ENCODE measurements at places on chromosomes 11 and 22.

DNA sequence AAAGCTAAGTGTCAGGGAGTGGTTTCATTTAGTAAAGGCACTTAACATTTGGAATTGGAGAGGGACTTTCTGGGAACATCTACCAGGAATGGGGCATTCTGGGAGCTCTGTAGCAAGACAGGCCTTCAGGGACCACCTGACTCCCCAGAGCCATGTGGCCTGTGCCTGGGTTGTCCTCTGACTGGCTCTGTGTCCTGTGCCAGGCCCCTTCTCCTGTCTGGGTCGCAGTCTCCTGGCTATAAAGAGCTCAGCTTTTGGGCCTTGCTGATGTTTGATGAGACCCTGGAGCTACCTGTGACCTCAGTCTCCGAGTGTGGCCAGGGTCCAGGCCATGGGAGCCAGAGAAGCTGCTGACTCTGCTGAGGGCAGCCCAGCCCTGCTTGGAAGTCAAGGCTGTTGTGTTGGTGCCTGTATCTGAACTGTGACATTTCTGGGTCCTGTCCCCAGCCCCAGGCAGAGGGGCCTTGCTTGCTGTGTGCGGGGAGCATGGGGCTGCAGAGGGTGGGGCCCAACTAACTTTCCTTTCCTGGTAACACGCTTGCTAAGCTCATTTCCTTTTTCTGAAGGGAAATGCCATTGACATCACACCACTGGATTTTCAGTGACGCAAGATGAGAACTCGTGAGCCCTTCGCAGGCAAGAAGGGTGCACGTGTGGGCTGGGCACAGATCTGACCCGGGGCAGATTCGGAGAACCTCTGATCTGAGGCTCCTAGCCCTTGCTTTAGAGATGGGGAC, 41.3 kb downstream of the LRRC32 start:
- H3K4me1 ChIP-seq: no peaks in the 10 kb centered on the region
- H3K4me3 ChIP-seq: no peak overlapping the region
- no peak overlapping the region for H3K27ac ChIP-seq
- H3K27me3 ChIP-seq: no peaks in the 10 kb centered on the region
- no peaks in the 10 kb centered on the region for H3K36me3 ChIP-seq

- no peak overlapping the region for H3K27ac ChIP-seq
- H3K27me3 ChIP-seq: no peaks in the 10 kb centered on the region
- DNase-seq: no peak
- H3K4me1 ChIP-seq: peaks cover 1% of the 10 kb centered on the region
Measured at GRCh38 chr22:39179401-39179827, 26.9 kb upstream of the CBX7 start.

GRCh38 chr22:27193215-27193614, 535.8 kb downstream of the MIAT start:
- DNase-seq: no peak
- H3K27me3 ChIP-seq: no peaks in the 10 kb centered on the region
- no peaks in the 10 kb centered on the region for H3K36me3 ChIP-seq
- H3K27ac ChIP-seq: no peak overlapping the region
- H3K4me3 ChIP-seq: no peak overlapping the region

DNA sequence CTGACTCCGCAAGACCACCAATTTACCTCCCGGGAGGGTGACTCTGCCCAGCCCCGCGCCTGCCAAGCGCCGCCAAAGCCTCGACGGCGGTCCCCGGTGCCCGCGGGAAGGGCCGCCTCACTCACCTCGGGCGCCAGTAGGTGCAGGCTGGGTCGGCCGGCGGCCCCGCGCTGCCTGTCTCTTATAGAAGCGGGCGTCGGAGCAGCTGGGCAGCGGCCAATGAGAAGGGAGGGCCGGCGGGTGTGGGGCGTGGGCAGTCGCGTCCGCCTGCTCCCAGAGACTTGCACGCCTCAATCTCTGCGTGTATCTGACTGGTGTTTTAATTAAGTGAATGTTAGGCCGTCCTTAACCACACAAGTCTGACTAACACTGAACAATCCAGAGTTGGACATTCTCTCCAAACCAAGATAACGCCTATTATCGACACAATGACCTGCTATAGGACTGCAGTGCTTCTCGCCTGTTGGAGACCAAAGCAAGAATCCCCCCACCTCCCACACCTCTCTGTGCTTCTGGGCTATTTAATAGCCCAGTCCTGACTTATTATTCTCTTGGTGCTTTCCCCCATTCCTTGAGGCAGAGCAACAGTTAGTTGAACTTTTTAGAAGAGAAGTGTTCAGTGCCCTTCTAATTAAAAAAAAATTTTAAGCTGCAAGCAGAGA, at the start of gene TPH1:
Gene TPH1 (minus strand): TSS at position 154 of the 662 bp plus-strand sequence. CDS start 5,507 bp downstream, outside the sequence.
- no peaks in the 10 kb centered on the region for H3K36me3 ChIP-seq
- peak; percentile 78 for DNase-seq
- H3K27me3 ChIP-seq: no peaks in the 10 kb centered on the region
- no peaks in the 10 kb centered on the region for H3K4me1 ChIP-seq
- H3K4me3 ChIP-seq: no peak within 1 kb of the TSS
- no peak within 1 kb of the TSS for H3K27ac ChIP-seq

- H3K36me3 ChIP-seq: no peaks in the 10 kb centered on the region
- no peak overlapping the region for H3K27ac ChIP-seq
- no peaks in the 10 kb centered on the region for H3K27me3 ChIP-seq
- no peaks in the 10 kb centered on the region for H3K4me1 ChIP-seq
- H3K4me3 ChIP-seq: no peak overlapping the region
Measured at GRCh38 chr11:132312161-132312560, 941.7 kb downstream of the NTM start.

GRCh38 chr11:12502046-12502445, 124.7 kb downstream of the PARVA start:
- H3K4me3 ChIP-seq: no peak overlapping the region
- no peaks in the 10 kb centered on the region for H3K36me3 ChIP-seq
- no peaks in the 10 kb centered on the region for H3K4me1 ChIP-seq
- no peaks in the 10 kb centered on the region for H3K27me3 ChIP-seq
- no peak for DNase-seq

DNA sequence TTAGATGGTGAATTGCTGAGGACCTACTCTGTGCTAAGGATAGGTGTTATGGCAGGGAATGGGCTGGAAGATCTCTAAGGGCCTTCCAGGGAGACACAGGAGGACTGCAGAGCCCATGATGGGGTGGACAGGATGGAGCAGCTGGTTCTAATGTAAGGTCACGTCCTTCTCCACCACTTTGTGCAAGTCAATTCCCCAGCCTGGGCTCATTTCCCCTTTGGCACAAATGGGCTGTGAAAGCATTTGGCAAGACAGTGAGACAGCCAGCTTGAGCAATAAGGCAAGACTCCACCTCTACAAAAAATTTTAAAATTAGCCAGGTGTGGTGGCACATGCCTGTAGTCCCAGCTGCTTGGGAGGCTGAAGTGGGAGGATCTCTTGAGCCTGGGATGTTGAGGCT, 81.4 kb upstream of the THY1 start:
- H3K4me3 ChIP-seq: no peak overlapping the region
- H3K4me1 ChIP-seq: no peaks in the 10 kb centered on the region
- no peak overlapping the region for H3K27ac ChIP-seq
- H3K36me3 ChIP-seq: no peaks in the 10 kb centered on the region
- no peak for DNase-seq

GRCh38 chr11:47410370-47411264, 2.2 kb downstream of the SLC39A13 start:
- no peak for DNase-seq
- H3K4me3 ChIP-seq: no peak overlapping the region
- H3K27me3 ChIP-seq: no peaks in the 10 kb centered on the region

GRCh38 chr22:43531651-43532050, 119.8 kb downstream of the MPPED1 start:
- DNase-seq: no peak
- no peak overlapping the region for H3K27ac ChIP-seq
- H3K27me3 ChIP-seq: no peaks in the 10 kb centered on the region
- H3K4me1 ChIP-seq: no peaks in the 10 kb centered on the region

GRCh38 chr11:72831521-72832300, 17.5 kb downstream of the ATG16L2 start:
- H3K27me3 ChIP-seq: no peaks in the 10 kb centered on the region
- H3K27ac ChIP-seq: no peak overlapping the region
- no peaks in the 10 kb centered on the region for H3K4me1 ChIP-seq
- peak; percentile 93 for DNase-seq
- H3K36me3 ChIP-seq: no peaks in the 10 kb centered on the region

DNA sequence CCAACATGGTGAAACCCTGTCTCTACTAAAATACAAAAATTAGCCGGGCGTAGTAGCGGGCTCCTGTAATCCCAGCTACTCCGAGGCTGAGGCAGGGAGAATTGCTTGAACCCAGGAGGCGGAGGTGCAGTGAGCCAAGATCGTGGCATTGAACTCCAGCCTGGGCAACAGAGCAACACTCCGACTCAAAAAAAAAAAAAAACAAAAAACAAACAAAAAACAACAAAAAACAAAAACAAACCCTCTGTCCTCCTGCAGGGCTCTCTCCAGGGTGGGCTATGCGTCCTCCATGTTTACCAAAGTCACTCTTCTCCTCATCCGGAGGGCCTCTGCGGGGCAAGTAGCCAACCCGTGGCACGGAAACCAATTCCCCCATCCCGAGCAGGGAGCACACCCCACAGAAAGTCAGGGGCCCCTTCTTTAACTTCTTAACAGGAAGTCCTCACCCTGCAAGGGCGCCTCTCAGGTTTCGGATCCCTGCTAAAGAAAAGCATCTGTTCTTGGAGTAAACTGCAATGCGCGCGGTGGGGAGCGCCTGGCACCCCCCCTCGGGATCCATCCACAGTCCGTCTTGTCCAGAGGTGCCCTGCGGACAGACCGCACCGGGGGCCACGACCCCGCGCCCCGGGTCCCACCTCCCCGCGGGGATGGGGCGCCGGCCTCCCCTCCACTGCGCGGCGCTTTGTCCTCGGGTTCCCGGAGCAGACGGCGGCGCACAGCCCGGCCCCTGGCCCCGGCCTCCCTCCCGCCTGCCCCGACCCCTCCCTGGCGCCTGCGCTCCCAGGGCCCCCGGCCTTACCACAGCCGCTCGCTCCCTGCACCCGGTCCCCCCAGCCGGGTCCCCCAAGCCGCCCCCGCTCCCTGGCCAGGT, 712 bp downstream of the CERK start:
- H3K4me3 ChIP-seq: peak overlapping the region; percentile 65
- no peaks in the 10 kb centered on the region for H3K36me3 ChIP-seq
- peak overlapping the region; percentile 84 for H3K27ac ChIP-seq
- peaks cover 47% of the 10 kb centered on the region for H3K4me1 ChIP-seq
- H3K27me3 ChIP-seq: no peaks in the 10 kb centered on the region

DNA sequence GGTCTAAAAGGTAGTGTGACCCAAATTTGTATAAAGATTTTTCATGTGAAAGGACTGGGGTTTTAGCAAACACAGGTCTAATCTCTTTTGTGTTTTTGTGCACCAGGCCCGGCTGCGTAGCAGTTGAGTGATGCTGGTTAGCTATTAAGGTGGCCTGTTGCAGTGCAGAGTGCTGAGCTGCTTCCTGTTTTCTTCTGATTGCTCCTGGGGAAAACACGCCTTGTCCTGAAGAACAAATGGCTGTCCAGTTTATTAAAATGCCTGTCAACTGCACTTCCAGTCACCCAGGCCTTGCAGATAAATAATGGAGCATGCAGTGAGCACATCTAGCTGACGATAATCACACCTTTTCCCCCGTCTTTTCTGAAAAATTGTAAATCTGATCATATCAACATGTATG, 1.8 kb downstream of the SRSF8 start:
- H3K36me3 ChIP-seq: no peaks in the 10 kb centered on the region
- H3K27me3 ChIP-seq: no peaks in the 10 kb centered on the region
- H3K4me1 ChIP-seq: peaks cover 19% of the 10 kb centered on the region
- peak overlapping the region; percentile 80 for H3K4me3 ChIP-seq
- peak overlapping the region; percentile 96 for H3K27ac ChIP-seq

DNA sequence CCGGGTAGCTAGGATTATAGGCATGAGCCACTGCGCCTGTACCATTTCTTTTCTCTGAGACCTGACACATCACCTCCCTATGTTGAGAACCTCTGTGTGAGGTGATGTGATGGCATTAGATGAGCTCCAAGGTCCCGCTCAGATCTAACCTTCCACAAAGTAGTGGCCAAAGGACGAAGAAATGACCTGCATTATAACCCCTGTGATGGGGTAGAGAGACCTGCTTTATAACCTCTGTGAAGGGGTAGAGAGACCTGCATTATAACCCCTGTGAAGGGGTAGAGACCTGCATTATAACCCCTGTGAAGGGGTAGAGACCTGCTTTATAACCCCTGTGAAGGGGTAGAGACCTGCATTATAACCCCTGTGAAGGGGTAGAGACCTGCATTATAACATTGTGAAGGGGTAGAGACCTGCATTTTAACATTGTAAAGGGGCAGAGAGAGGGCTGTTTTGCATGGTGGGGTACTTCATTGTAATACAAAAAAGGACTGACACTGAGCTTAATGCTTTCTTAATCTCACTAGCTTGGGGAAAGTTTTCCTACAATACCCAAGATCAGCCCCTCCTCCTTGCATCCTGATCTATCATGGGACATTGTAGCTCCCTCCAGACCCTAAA, 8.5 kb downstream of the MIEF1 start:
- H3K36me3 ChIP-seq: peaks cover 30% of the 10 kb centered on the region
- H3K4me1 ChIP-seq: no peaks in the 10 kb centered on the region
- H3K4me3 ChIP-seq: no peak overlapping the region

GRCh38 chr11:31997955-31998354, 92.9 kb upstream of the RCN1 start:
- DNase-seq: no peak
- H3K36me3 ChIP-seq: no peaks in the 10 kb centered on the region
- no peak overlapping the region for H3K4me3 ChIP-seq
- H3K27me3 ChIP-seq: no peaks in the 10 kb centered on the region

DNA sequence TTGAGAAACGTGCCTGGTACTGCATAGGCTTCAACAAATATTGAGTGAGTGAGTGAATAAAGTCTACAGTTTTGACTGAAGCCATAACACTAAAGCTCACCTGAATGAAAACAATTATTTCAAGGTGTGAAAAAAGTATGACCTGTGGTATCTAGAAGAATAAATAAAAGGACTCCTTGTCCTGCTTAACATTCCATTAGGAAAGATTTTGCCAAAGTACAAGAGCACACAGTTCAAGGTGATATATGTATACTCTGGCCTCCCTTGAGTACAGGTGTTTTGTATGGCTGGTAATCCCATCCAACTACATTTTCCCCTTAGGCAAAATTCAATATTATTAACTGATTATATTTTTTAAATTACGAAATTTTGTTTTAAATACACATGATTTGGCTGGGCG, 1.8 kb upstream of the CREBZF start:
- H3K36me3 ChIP-seq: no peaks in the 10 kb centered on the region
- H3K27ac ChIP-seq: no peak overlapping the region
- no peak overlapping the region for H3K4me3 ChIP-seq
- H3K27me3 ChIP-seq: no peaks in the 10 kb centered on the region
- no peak for DNase-seq

- DNase-seq: peak; percentile 60
- H3K36me3 ChIP-seq: no peaks in the 10 kb centered on the region
- no peaks in the 10 kb centered on the region for H3K4me1 ChIP-seq
- no peaks in the 10 kb centered on the region for H3K27me3 ChIP-seq
Measured at GRCh38 chr22:34414467-34415440, 494.5 kb upstream of the LARGE1 start.
